ENCODE measurements at places on chromosomes 7 and 10.

GRCh38 chr10:126536148-126536547 lies 134.3 kb downstream of the C10orf90 start:
- DNase-seq: no peak

DNA sequence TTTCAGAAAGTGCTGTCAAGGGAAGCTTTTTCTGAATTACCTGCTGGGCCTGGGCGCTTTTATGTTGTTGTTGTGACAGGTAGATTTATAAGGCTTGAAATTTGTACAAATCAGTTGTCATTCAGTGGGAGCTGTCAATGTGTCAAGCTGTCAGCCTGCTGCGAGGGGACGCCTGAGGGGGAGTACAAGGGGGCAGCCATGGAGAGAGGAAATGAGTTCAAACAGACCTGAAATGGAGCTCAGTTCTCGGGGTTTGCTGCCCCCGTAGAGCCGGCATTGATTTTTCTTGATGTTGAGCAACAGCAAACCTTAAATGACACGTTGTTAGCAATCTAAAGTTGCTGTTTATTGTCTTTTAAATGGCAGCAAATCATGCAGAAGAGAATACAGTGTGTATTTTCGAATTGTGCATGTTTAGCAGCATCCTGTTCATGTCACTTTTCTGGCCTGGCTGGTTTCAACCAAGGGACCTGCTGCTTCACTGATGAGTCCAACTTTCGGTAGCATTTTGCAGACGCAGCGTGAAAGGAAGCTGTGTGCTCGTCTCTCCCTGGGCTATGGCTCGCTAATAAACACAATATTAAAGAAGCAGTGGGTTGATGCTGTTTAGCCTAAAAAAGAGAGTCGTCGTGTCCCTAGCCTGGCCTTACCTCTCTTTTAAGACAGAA lies 166.5 kb downstream of the LRMDA start:
- no peak for DNase-seq

DNA sequence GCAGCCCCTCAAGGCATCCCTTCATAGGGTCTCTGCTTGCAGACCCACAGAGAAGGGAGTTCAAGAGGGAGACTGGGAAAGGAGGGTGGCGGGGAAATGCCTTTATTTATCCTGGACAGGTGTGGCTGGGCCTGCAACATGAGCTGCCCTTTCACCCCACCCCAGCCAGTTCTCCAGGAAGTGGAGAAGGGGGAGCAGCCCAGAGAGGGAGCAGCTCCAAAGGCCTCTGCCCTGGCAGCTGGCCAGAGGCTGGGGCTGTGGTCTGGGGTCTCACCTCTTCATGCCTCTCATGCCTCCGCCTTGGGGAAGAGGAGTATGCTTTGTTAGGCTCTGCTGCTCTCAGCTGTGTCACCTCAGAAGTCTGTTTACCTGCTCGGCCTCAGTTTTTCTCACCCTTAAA lies 3.1 kb downstream of the LDB3 start:
- DNase-seq: no peak

GRCh38 chr10:110268971-110269370 lies 35.7 kb downstream of the SMNDC1 start:
- no peak for DNase-seq

DNA sequence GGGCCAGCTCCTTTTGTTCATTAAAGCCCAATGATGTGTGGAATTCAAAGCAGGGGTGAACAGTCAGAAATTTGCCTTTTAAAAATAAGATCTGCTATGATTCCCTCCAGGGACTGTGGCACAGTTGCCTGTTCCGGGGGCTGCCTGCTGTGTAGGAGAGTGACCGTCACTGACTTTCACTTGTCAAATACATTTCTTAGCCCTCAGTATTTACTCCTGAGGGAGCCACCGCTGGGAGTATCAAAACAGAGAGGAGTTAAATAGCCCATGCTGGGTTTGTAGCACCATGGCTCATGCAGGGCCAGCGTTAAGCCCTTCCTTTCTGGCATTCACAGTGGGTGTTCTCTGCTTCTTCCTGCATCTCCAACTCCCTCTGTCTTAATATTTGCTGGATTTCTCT lies 897.8 kb downstream of the SORCS3 start:
- DNase-seq: no peak

DNA sequence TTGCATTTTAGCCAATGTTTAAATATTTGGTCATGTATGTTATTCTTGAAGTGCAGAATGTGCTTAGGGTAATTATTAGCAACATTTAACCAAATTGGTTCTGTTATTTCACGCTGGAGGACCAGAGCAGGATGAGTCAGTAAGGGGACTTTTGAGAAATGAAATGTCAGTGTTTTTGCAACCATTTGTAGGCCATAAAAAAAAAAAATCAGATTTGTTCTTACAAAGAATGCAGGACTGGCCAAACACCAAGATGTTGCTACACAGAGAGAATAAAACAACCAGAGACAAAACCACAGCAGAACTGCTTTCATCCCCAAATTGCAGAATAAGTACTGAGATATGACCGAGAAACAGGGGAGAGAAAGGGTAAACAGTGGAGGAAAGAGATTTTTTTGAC lies 62.1 kb downstream of the TPST1 start:
- no peak for DNase-seq

DNA sequence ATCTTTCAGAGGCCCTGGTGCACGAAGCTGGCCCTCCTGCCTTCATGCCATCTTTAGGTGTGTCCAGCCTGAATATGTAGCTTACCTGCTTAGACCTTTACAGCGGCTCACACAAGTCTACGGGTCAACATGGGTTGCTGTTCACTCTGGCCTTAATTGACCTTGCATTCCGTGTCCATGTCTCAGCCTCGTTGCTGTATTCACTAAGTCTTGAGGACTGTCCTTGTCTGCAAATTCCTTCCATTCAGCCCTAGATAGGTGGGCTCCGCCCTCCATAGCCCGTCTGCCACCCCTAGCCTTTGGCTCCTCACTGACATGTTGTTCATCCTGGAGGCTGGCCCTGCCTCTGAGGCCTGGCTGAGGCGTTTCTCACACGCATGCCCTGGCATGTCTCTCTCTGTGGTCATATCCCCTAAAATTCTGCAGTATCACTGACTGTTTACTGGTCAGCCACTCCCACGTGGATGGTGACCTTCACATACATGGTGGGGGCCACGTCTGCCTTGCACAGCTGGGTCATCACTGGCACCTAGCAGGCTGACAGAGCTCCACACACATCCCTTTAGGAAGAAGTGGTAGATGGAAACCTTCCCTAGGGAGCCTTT lies 394.1 kb upstream of the MKI67 start:
- no peak for DNase-seq

DNA sequence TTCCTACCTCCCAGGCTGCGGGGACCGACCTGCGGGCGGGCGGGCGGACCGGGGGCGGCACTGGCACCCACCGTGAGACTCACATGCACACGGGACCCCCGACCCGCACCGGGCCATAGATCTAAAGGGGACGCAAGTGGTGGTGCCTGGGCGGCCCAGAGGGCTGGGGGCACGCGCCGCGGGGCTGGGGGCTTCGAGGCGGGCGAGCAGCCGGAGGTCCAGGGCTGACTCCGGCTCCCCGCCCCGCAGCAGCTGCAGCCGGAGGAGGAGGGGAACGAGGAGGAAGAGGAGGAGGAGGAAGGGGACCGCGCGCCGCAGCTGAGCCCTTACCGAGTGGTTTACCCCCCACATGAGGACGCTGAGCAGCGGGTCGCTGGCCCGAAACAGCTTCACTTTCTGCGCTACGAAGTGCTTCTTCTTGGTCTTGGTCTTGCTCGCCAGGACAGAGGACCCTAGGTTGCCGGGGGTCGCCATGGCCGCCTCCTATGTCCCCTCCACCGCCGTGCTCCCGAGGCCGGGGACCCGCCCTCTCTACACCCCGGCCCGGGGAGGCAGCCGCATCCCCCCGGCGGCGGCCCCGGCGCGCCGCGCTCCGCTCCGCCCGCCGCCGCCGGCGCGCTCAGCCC lies 412 bp downstream of the PIP4K2A start:
- peak; percentile 19 for DNase-seq

DNA sequence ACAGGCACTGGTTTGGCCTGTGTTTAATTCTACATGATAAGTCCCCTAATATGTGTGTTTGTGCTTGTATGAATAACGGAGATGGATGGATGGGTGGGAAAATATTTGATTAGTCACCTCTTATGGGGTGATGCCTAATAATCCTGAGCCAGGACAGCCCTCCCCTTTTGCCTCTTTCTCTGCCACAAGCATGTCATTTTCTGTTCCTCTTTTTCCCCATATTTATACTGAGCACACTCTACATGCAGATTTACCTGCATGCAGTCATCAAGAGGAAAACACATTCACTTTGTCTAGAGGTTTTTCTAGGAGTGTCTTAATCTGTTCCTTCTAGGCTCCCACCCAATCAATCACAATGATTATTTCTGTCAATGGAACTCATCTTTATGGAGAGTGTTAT lies 111.6 kb upstream of the TBX20 start:
- no peak for DNase-seq

GRCh38 chr10:69130251-69130650 lies 6.3 kb downstream of the VPS26A start:
- DNase-seq: no peak

GRCh38 chr7:129074361-129074871 lies 19.5 kb upstream of the TNPO3 start:
- DNase-seq: no peak

DNA sequence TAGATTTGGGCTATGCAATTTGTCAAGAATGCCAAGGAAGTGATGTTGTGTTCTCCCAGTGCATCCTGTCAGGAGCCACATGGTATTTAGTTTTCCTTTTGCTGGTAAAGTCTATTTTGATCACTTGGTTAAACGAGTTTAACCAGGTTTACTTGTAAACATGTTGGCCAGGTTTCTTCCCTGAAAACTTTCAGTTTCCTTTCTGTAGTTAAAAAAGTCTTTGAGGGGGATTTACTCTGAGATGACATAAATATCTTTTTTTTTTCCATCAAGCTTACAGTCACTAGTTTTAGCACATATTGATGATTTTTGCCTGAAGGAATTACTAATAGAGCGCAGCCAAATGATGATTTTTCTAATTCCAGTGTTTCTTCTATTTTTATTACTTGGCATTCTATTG lies 320.5 kb downstream of the PHF14 start:
- no peak for DNase-seq

GRCh38 chr10:59079386-59080226 lies 96.8 kb upstream of the PHYHIPL start:
- no peak for DNase-seq

- no peak for DNase-seq
These were observed 33.9 kb upstream of the PROSER2 start for GRCh38 chr10:11789306-11789705.

GRCh38 chr7:18305866-18306265 lies 189.7 kb upstream of the HDAC9 start:
- no peak for DNase-seq

GRCh38 chr10:61456095-61456789 lies 3.1 kb upstream of the TMEM26 start:
- DNase-seq: no peak

GRCh38 chr7:13990319-13990983 lies 985 bp upstream of the ETV1 start:
- DNase-seq: no peak

DNA sequence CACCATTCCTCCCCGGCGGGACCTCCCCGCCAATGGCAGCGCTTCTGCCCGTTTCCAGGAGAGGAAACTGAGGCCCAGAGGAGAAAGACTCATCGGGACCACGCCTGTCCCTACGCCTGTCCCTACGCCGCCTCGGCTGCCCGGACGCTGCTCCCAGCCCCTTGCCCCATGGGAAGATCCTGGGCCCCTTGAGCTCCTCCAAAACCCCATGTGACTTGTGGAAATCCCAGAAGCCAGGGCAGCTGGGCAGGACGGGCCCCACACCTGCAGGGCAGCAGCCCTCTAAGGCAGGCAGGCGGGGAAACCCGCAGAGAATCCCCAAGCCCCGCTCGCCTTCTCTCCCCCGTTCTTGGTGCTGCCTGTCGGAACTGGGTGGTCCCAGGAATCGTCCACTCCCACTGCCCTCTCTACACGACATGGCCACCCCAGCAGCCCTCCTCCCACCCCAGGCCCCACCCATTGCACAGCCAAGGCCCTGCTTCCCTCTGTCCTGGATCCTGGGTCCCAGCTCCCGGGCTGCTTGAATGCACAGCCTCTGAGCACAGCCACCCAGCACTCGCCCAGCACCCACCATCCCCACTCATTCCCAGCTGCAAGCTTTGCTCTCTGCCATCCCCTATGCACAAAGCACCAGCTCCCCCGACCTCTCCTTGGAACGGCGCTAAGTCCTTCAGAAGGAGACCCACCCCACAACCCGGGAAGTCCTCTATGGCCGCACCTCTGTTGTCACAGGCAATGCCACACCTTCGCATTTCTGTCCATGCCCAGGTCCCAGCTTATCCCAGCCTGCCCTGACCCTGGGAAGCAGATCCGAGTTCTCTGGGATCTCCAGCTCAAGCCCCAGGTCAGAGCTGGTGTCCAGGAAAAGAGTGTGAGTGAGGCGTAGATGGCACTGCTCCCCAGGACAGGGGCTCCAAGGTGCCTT lies 50.6 kb downstream of the SLC29A4 start:
- no peak for DNase-seq

DNA sequence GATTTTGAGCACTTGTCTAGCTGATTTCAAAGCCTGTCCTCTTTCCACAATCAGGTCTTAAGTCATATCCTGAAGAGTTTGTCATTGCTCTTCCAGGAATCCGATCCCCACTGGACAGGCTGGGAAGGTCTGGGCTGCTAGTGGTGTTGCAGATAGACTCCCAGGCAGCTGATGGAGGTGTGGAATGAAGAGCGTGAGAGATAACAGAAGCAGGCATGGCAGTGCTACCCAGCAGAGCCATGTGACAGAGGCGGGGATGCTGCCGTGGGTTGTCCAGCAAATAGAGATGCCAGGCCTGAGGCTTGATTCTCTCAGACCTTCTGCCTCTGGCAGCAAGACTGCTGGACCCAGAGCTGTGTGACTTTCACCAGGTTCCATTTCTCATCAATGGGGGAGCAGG lies 116.5 kb upstream of the EEPD1 start:
- DNase-seq: no peak

Measured in stimulated activated CD8-positive, alpha-beta memory T cell treated with anti-CD3 and anti-CD28 coated beads, Interleukin-7, amount 100 ng/mL, for 1 hour (primary cell).